Stimulated activated CD4-positive, alpha-beta T cell treated with anti-CD3 and anti-CD28 coated beads, Interleukin-12 subunit alpha, Interleukin-12 subunit beta, amount 100 ng/mL, for 48 hours (primary cell): ENCODE measurements at places on chromosomes 11 and 22.
A peak's percentile ranks its signal among the peaks of the same experiment; 100 is the strongest.

DNA sequence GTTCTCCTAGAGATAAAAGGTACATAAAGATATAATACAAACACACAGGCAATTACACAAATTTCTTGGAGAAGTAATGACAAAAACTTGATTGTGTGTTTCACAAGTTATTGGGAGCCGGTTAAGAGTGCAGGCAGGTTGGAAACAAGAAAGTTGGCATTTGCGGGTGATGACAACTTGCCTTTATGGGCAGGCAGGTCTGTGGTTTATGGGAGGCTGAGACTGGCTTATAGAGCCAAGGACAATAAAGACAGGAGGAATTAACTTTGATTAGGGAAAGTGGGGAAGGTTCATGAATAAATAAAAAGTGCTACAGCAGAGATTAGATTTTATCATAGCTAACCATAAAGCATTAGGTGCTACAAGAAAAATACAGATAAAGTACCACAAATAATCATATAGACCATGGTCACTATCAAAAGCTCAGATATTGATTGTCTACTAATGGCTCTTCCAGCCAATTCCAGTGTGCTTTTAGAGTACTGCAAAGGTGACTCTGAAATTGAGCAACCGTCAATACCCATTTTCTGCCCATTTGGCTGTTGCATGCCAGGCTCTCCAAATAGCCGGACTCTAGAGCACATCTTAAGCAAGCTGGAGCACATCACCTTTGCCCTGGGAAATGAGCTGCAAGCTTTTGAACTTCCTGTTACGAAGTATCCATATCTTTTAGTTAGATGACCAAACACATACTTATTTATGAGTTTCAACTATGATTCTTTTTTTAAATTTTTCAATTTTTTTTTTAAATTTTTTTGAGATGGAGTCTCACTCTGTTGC is 33.9 kb upstream of the GAB2 start:
- DNase-seq: no peak

DNA sequence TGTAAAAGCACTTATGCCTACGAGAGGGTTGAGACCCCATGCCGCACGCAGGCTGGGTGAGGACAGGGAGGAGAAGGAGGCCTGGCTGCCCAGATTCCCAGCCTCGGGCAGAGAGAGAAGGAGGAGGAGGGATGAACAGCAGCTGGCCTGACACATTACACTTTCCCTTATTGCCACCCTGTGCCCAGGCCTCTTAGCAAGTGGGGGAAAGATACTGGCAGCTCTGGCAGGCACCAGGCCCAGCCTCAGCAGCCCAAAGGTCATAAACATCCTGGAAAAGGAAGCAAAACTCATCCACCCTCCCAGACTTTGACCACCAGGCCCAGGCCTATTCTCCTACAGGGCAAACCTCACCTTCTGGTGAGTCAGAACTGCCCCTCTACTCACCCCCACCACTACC is 4.7 kb downstream of the PLAAT3 start:
- DNase-seq: no peak

- DNase-seq: no peak
Observed at GRCh38 chr11:279966-280705, 1.9 kb downstream of the NLRP6 start.

DNA sequence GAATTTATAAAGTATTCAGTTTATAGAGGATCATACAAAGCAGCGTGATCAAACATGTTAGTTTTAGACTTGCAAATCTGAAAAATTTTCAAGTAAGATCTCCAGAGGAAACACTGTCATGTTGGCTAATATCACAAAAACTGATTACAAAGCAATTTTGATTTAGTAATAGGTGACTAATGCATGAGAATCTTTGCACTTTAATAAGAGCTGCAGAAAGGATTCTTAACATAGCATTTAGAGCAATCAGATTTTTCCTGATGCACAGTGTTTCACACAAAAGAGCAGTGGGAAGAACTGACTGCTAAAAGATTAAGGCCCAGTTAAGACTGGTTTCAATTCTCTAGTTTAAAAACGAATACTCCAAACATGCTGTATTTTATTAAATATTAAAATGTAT is 321.2 kb downstream of the GUCY1A2 start:
- no peak for DNase-seq

- no peak for DNase-seq
Observed at GRCh38 chr11:107547961-107548360, 17.6 kb downstream of the ALKBH8 start.

- DNase-seq: no peak
Observed at GRCh38 chr11:64656862-64657261, 65.8 kb downstream of the SLC22A12 start.

DNA sequence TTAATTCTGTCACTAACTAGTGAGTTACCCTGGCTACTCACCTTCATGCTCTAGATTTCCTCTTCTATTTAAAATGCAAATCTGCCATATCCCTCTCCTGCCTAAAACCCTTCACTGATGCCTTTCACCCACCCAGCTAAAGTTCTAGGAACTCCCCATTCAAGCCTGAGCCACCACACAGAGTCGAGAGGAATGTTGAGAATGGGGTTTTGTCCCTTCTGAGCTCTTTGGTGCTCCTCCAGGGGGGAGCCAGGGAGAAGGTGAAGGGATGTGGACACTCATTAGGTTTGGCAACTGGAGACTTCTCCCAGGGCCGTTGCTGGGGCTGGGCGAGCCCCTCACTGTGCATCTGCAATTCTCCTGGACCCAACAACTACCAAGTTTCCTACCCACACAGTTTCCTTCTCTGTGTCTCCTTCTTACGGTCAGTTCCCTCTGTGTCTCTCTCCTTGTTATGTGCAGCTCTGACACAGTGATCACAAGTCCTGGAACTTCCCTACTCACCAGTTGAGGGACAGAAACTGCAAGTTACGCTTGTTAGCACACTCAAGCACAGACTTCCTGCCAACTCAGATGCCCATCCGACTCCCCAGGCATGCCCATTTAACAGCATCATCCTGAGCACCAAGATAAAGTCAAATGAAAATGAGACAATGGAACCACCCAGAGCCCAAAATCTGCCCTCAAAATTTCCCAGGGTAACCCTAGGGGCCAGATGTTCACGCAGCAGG is 6.5 kb upstream of the IL10RA start:
- DNase-seq: no peak

DNA sequence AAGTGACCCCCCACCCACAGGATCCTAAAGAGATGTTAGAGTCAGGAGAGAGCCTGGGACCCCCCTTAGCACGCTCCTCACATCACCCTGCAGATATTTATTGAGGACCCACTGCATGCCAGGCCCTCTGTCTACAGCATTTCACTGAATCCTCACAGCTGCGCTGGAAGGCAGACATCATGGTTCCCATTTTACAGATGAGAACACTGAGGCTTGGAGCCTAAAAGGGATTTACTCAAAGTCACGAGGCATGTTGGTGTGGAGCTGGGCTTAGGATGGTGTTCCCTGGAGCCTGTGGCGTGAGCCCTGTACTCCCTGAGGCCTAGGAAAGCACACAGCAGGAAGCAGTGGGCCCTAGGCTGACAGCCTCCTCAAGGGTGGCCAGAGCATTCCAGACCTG is 39.2 kb upstream of the LRRC32 start:
- DNase-seq: no peak

DNA sequence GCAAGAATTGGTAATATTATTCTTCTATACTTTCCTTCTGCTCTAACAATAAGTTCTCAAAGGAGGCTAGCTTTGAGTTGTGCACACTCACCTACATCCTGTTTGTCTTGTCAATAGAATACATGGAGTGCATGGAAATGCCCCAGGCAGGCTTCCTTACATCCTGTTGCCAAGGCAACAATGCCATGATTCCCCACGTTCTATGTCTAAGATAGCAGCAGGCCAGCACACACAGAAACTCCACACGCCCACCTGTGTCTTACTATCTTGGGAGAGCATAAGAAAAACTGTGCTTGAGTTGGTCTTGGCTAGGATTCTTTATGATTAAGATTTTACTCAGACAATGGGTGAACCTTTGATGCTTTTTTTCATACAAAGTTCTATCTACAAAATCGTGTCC is 379.2 kb downstream of the AASDHPPT start:
- no peak for DNase-seq

DNA sequence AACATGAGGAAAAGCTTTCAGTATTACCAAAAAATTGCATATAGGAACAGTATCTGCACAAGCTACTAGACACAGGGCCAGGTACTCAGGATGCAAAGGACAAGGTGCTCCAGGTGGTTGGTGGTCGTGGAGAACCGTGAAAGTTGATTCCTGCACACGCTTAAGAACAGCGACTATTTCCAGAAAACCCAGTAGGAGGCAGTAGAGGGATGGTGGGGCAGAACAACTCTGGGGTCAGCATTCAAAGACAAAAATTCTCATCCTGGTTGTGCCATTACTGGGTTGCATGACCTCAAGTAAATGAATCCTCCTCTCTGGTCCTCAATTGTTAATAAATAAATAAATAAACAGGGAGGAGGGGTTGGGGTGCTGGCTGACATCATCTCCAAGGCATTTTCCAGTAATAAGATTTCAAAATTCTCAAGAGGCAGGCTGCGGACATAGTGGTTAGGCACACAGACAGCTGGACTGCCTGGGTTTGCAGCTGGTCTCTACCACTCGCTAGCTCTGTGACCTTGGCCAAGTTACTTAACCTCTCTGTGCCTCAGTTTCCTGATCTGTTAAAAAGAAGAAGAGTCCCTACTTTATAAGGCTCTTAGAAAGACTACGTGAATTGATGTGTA is 89.6 kb downstream of the ISX start:
- DNase-seq: no peak

DNA sequence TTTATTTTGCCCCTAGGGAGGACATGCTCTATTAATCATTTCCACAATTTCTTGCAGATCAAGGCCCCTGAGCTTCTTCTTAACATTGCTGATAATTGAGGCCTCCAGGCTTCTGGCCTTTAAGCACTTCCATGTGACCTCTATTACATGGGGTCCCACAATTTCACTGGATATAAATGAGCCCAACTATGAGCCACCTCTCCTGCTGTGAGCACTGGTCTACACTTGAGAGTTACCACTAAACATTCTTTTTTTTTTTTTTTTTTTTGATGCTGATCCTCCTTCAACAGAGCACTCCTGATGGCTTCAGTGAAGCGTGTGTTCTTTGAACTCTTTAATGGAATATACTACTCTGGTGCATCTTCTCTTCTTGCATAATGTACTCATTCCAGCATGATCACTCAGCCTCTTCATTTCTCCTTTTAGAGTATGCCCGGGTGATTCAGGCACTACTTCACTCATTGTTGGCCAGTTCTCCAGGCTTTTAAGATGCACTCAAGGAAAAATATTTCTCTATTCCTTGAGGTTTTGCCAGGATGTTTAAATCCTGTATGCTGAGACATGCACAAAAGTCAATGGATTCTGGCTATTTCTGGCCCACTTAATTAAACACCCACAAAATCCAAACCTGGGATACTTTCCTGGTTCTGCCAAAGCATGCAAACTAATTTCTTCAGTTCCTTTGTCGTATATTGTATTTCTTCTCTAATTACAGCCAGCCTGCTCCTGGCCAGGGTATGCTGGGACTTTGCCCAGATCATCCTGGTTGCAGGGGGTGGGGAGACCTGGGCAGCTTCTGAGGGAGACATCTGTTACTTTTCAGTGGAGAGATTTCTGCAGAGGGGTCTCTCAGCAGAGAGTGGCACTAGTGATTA is 257.8 kb upstream of the LUZP2 start:
- no peak for DNase-seq

GRCh38 chr11:88295028-88295427 is 42.5 kb downstream of the CTSC start:
- DNase-seq: no peak

DNA sequence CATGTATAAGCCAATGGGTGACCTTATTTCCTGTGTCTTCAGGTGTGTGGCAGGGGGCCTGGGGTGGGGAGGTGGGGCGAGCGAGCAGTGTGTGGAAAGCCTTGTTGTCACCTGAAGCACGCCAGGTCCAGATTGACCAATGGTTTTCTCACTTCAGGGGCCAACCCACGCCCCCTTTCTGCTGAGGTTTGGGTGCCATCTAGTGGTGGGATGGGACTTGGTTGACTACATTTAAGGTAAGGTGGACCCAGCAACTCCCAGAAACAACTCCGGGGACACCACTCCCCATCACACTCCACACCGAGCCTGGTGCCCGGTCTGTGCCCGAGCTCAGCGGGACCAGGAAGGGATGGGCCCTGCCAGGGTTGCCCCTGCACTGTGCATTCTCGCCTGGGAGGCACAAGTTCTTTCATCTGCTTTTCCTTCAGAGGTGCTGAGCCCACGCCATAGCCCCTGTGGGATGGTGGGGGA is 40.0 kb downstream of the TPCN2 start:
- peak; percentile 39 for DNase-seq

DNA sequence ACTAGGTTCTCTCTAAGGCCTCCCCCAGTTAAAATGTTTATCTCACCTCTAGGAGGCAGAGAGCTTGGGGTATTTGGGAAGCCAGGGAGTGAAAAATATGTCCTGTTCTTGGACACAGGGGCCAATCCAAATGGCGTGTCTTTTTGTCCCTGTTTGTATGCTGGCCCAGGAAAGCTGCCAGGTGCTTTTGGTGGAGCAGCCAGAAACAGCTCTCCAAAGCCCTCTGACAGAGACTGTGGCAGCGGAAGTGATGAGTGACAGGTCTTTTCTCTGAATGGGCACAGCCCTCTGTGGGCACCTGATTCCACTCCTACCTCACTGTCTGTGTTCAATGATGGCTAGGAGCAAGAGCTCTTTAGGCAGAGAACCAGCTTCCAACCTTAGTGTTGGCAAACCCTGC is 106.4 kb upstream of the KIRREL3 start:
- DNase-seq: no peak

DNA sequence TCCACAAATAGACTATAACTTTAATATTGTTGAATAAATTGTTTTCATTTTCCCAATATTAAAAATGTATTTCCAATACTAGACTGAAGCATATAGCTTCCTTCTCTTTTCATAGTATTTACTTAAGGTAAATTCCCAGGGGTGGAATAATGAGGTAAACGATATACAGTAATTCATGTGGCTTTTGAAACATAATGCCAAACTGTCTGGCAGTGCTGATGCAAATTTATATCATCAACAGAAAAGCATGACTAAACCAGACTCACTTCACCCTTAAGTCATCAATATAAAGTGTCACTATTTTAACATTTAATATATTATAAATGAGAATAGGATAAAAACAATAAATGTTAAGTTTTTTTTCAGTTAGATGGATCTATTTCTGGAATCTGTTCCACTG is 13.6 kb downstream of the C2CD3 start:
- DNase-seq: no peak

DNA sequence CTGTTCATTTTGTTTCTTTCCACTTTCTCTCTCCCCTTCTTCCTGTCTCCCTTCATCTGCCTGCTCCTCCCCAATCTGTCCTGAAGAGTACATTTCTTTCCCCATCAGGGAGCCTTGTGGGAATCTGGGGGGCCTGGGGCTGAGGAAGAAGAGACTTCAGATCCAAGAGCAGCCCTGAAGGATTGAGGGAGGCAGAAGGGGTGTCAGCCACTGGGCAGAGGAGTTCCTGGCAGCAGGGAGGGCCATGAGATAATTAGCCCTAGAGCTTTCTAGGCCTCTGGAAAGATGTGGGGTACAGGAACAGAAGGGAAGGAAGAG is 24.4 kb upstream of the OAF start:
- no peak for DNase-seq

DNA sequence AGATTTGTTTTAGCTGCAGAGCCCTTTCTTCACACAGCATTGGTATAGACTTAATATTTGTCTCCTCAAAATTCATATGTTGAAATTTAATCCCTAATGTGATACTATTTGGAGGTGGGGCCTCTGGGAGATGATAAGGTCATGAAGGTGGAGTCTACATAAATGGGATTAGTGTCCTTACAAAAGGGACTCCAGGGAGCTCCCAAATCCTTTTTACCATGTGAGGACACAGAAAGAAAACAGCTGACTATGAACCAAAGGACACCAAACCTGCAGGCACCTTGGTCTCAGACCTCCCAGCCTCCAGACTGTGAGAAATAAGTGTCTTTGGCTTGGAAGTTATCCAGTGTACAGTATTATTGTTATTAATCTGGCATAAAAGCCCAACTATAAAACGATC is 10.2 kb downstream of the SLC35F2 start:
- no peak for DNase-seq
